ENCODE measurements at places on chromosomes 4 and X.

DNA sequence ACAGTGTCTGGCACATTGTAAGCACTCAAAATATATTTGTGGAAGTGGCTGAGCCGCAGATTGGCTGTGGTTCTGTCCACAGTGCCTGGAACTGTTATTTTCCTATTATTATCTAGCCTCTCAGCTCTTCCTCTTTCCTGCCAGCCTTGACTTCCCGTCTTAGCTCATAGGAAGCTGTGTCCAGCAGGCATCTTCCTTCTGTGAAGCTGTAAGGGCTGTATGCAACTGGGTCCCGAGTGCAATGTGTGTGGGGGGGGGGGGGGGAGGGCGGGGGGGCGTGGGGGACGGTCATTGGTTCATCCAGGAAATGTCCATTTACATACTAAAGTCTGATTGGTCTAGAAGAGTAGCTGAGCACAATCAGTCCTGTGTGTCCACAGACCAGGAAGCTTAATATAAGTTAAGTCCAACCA lies 210.7 kb downstream of the PDGFRA start:
- no peak overlapping the region for H3K27ac ChIP-seq
- no peaks in the 10 kb centered on the region for H3K36me3 ChIP-seq
- peak; percentile 65 for DNase-seq
- H3K27me3 ChIP-seq: peaks cover 2% of the 10 kb centered on the region
- no peak overlapping the region for H3K4me3 ChIP-seq
- H3K4me1 ChIP-seq: no peaks in the 10 kb centered on the region

DNA sequence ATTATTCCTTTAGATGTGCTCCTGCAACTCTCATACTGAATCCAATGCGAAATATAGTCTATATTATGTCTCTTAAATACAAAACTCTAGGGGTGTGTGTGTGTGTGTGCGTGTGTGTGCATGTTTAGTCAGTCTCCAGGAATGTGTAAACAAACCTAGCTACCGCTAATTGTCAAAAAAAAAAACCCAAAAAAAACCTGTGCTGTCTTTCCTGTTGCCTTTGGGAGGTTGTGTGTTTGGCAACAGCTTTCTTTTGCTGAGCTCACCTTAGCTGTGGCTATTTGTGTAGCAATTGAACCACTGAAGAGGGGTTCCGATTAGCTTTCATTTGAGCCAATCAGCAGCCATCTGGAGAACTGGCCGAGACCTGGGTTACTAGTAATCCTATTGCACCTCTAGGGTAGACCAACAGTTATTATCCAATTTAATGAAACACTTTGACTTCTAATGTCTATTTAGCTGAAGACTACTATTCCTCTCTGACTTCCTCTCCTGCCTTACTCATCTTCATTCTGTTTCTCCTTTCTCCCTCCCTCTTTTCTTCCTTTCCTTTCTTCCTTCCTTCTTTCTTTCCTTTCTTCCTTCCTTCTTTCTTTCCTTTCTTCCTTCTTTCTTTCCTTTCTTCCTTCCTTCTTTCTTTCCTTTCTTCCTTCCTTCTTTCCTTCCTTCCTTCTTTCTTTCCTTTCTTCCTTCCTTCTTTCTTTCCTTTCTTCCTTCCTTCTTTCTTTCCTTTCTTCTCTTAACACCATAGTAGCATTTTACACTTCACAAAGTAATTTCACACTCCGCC lies 471.1 kb downstream of the GBA3 start:
- H3K4me3 ChIP-seq: no peak overlapping the region
- no peaks in the 10 kb centered on the region for H3K4me1 ChIP-seq
- DNase-seq: peak; percentile 59
- H3K27me3 ChIP-seq: no peaks in the 10 kb centered on the region
- H3K27ac ChIP-seq: no peak overlapping the region

GRCh38 chrX:149571770-149572169 lies 15.5 kb downstream of the MAGEA9B start:
- H3K27me3 ChIP-seq: no peaks in the 10 kb centered on the region
- no peak overlapping the region for H3K4me3 ChIP-seq
- H3K4me1 ChIP-seq: no peaks in the 10 kb centered on the region
- H3K36me3 ChIP-seq: no peaks in the 10 kb centered on the region
- no peak overlapping the region for H3K27ac ChIP-seq

GRCh38 chrX:138020941-138021340 lies 455.0 kb downstream of the ZIC3 start:
- H3K27ac ChIP-seq: no peak overlapping the region
- H3K4me3 ChIP-seq: no peak overlapping the region
- no peaks in the 10 kb centered on the region for H3K27me3 ChIP-seq
- no peaks in the 10 kb centered on the region for H3K36me3 ChIP-seq
- H3K4me1 ChIP-seq: no peaks in the 10 kb centered on the region

DNA sequence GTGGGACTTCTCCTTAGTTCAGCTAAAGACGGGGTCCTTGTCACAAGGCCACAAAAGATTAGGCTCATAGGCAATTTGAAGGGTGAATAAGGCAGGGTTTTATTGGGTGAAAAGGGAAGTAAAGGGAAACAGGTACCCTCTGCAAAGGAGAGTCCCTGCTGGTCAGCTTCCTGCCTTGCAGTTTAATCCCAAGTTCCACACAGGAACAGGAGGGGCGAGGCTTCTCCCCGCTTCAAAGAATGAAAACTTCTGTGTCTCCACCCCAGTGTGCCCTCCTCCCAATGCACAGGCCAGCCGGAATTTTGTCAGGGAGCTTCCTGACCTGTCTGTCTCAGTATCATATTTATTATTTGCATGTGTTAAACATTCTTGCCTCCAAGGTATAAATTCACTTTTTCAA lies 37.1 kb downstream of the ITM2A start:
- no peak overlapping the region for H3K4me3 ChIP-seq
- H3K4me1 ChIP-seq: no peaks in the 10 kb centered on the region
- H3K36me3 ChIP-seq: no peaks in the 10 kb centered on the region
- H3K27ac ChIP-seq: no peak overlapping the region
- H3K27me3 ChIP-seq: no peaks in the 10 kb centered on the region
